ENCODE measurements at places on chromosomes 12 and 14. TPM values are rescaled to one million over a fixed set of nuclear protein-coding genes. Genes with fewer than 3 reads are reported as not detected.
A peak's percentile ranks its signal among the peaks of the same experiment; 100 is the strongest.

DNA sequence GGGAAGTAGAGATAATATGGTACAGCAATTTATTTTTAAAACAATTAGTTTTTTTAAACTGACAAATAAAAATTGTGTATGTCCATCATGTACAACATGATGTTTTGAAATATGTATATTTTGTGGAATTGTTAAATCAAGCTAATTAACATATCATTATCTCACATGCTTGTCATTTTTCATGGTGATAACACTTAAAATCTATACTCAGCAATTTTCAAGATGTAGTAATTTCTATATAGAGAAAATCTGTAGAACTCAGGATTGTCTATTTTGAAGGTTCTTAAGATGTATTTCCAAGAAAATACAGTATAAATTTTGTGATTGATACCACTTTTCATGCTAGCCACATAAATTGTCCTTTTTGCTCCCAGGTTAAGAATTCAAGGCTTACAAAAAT is 247.1 kb downstream of the FBXL14 start:
- no peaks in the 10 kb centered on the region for H3K36me3 ChIP-seq
- H3K4me1 ChIP-seq = peaks cover 3% of the 10 kb centered on the region
- no peak overlapping the region for H3K4me3 ChIP-seq
- no peaks in the 10 kb centered on the region for H3K27me3 ChIP-seq
- DNase-seq = no peak

GRCh38 chr14:52987042-52987441 is 36.2 kb upstream of the FERMT2 start:
- H3K4me1 ChIP-seq = no peaks in the 10 kb centered on the region
- H3K4me3 ChIP-seq = no peak overlapping the region
- H3K27me3 ChIP-seq = peaks cover 10% of the 10 kb centered on the region
- no peaks in the 10 kb centered on the region for H3K36me3 ChIP-seq

- no peaks in the 10 kb centered on the region for H3K27me3 ChIP-seq
- no peaks in the 10 kb centered on the region for H3K4me1 ChIP-seq
- no peak overlapping the region for H3K27ac ChIP-seq
- no peak overlapping the region for H3K4me3 ChIP-seq
Observed at GRCh38 chr12:30268041-30268440, 427.6 kb downstream of the IPO8 start.

The RASSF9 gene
- total RNA-seq = not detected

The RAN gene
- 798 TPM for total RNA-seq

The TPH2 gene
- not detected for total RNA-seq

The KRT75 gene
- not detected for total RNA-seq

DNA sequence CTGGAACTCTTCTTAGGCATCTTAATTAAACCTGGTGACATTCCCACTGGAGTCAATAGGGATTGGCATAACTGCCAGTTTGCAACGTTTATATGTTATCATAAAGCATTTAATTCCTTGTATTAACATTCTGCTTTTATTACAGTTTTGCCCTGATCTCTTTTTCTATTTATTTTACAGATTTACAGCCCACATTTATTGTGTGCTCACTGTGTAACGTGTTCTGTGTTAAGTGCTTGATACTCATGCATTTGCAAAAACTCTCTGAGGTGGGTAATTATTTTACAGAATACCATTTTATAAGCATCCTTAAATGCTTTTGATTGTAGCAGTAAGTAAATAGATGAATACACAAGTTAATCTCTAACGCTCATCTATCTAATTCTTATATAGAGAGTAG is 341.5 kb upstream of the FAR2 start:
- H3K36me3 ChIP-seq = no peaks in the 10 kb centered on the region
- no peak for DNase-seq
- H3K27ac ChIP-seq = no peak overlapping the region
- H3K27me3 ChIP-seq = peaks cover 3% of the 10 kb centered on the region

DNA sequence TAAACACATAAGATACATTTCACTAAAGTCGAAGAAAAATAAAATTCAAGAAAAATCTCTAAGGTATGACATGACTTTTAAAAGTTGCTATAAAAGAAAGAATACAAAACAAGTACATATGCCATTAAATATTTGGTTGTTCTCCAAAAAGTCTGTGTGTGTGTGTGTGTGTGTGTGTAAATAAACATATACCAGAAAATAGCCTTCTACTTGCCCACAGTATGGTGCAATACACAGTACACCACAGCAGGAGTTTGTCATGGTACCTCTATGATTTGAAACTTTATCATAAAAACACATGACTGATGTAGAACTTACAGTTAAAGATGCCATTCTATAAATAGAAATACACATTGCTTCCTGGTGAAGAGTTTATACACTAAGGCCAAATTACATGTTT is 692.7 kb upstream of the MGAT4C start:
- H3K4me1 ChIP-seq = no peaks in the 10 kb centered on the region
- H3K4me3 ChIP-seq = no peak overlapping the region
- no peak overlapping the region for H3K27ac ChIP-seq

DNA sequence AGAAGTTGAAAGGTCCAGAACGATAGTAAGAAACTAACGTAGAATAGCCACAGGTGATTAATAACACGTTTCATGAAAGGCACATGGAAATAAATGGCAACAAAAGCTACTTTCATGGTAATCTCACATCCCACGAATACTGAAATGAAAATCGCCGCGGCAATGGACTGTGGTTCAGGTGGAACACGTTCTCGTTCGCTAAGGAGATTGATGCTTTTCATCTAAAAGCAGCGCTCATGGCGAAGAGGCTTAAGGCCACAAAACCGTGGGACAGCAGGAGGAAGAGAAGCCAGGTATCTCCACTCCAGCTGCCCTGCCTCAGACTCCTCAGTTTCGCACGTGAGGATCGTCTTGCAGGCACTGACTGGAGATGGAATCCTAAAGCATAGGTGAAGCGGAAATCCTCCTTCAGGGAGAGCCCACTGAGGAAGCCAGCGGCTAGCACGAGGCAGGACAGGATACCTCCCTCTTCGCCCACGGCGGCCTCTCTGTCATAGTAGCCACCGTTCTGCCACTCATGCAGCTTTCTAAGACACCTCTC is 696 bp upstream of the GPHN start:
- H3K4me3 ChIP-seq = peak overlapping the region; percentile 98
- H3K36me3 ChIP-seq = peaks cover 2% of the 10 kb centered on the region

- DNase-seq = no peak
- H3K4me3 ChIP-seq = no peak overlapping the region
- H3K36me3 ChIP-seq = no peaks in the 10 kb centered on the region
- H3K27me3 ChIP-seq = peaks cover 7% of the 10 kb centered on the region
- H3K4me1 ChIP-seq = no peaks in the 10 kb centered on the region
Observed at GRCh38 chr14:93901813-93902212, 25.3 kb upstream of the FAM181A start.

DNA sequence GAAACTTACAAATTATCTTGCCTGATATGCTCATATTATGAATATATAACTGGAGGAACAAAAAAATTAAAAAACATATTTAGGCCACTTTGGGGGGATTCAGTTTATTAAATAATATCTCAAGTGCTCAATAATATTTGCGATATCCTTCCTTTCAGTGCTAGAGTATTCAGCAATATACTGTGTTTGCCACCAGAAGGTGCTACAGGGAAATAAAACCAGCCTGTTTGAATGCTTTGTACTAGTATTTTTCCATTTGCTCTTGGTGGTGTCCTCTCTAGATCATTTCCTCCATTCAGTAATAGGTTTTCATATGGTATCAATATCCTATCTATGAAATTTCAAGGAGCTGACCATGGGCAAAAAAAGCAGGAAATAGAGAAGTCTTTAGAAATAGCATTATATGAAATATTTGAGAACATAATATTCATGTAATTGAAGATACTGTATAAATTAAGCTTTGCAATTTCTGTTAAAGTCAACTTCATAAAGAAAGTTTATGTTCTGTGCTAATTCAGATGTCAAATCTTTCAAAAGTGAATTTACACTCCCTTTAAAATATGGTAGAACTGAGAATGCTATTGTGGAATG is 106.2 kb upstream of the NAV3 start:
- H3K36me3 ChIP-seq = no peaks in the 10 kb centered on the region
- H3K4me3 ChIP-seq = no peak overlapping the region
- H3K27me3 ChIP-seq = no peaks in the 10 kb centered on the region
- DNase-seq = no peak
- no peaks in the 10 kb centered on the region for H3K4me1 ChIP-seq

GRCh38 chr14:50082784-50083466 is 33.4 kb downstream of the VCPKMT start:
- H3K4me3 ChIP-seq = peak overlapping the region; percentile 95
- H3K27ac ChIP-seq = peak overlapping the region; percentile 94
- peak; percentile 75 for DNase-seq
- peaks cover 60% of the 10 kb centered on the region for H3K4me1 ChIP-seq

The FGD4 gene
- 0.91 TPM for total RNA-seq

The GNB3 gene
- total RNA-seq = 3.1 TPM

- no peak overlapping the region for H3K4me3 ChIP-seq
- H3K27me3 ChIP-seq = no peaks in the 10 kb centered on the region
- no peak for DNase-seq
- no peak overlapping the region for H3K27ac ChIP-seq
- no peaks in the 10 kb centered on the region for H3K4me1 ChIP-seq
Observed at GRCh38 chr14:98593361-98593761, 678.6 kb downstream of the BCL11B start.

The EID3 gene
- 6.9 TPM for total RNA-seq

The RNF34 gene
- 81.9 TPM for total RNA-seq

DNA sequence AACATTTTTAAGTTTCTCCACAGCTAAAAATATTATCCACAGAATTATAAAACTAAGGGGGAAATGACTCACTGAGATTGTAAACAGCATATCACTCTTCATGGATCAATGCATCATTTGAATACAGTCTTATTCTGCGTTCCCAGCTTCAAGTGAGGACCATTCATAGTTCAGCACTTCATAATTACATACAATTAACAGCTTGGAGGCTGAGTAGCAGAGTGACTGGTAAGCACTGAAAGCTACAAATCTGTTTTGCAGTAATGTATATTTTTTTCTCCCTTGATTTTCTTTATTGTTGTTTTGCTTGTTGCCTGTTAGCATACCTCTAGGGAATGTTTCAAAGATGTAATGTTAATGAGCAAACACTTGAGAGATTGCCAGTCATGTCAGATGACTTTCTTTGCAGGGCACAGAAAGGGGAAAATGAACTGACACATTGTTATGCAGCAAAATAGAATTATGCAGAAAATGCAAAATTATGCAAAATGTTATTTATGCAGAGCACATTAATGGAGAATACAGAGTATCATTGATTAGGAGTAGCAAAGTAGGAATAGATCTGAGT is 138.6 kb downstream of the RPS29 start:
- H3K4me3 ChIP-seq = no peak overlapping the region
- no peaks in the 10 kb centered on the region for H3K36me3 ChIP-seq
- no peak for DNase-seq
- no peaks in the 10 kb centered on the region for H3K4me1 ChIP-seq
- H3K27me3 ChIP-seq = peaks cover 10% of the 10 kb centered on the region

The MNAT1 gene
- total RNA-seq = 33.9 TPM

The FOXG1 gene
- not detected for total RNA-seq

DNA sequence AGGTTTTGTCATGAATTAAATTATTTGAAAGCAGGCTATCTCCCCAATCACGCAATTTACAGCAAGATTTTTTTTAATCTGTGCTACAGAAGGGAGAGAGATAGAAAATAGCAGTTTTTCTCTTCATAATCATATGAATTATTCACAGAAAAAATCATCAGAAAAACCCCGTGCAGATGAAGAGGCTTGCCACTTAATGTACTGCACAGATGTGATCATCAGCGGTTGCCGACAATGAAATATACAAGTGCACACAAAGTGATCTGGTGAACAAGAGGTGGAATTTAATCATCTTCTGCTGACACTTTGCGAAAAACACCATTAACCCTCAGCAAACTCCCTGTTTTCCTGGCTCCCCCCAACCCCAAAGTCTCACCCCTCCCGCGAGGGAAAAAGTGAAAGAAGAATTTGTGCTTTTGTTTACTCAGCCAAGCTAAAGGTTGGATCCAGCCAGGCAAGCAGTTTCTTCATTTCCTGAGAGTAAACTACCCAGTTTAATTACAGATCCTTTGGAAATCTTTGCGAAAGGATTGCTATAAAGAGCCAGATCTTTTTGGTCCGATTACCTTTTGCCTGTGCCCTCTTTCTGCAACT is 3.1 kb upstream of the LMO3 start:
- H3K4me3 ChIP-seq = no peak overlapping the region
- peaks cover 4% of the 10 kb centered on the region for H3K4me1 ChIP-seq
- no peak for DNase-seq
- peaks cover 56% of the 10 kb centered on the region for H3K27me3 ChIP-seq

The MYH6 gene
- total RNA-seq = not detected

DNA sequence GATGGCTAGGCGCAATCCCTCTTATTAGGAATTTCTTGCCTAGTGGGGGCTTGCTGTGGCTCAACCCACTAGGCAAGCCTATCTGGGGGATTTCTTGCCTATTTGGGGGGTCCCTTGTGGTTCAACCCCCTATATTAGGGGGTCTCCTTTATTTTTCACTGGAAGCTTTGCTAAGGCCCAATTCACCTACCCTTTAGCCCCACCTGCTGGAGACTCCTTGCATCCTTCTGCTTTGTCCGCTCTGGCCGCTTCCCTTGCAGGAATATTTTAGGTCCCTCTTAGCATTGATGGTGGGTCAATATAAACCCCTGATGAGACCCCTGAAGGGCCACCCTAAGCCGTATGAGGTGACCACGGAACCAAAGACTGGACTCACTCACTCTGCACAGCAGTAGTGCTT is 1552.1 kb downstream of the AACS start:
- H3K27ac ChIP-seq = no peak overlapping the region
- H3K4me1 ChIP-seq = no peaks in the 10 kb centered on the region
- no peaks in the 10 kb centered on the region for H3K36me3 ChIP-seq
- no peaks in the 10 kb centered on the region for H3K27me3 ChIP-seq
- no peak for DNase-seq
- H3K4me3 ChIP-seq = no peak overlapping the region

GRCh38 chr12:109446869-109447268 is 30.2 kb downstream of the KCTD10 start:
- H3K4me3 ChIP-seq = no peak overlapping the region
- H3K27me3 ChIP-seq = no peaks in the 10 kb centered on the region
- H3K36me3 ChIP-seq = peaks cover 11% of the 10 kb centered on the region

The TSHR gene
- 0.39 TPM for total RNA-seq

DNA sequence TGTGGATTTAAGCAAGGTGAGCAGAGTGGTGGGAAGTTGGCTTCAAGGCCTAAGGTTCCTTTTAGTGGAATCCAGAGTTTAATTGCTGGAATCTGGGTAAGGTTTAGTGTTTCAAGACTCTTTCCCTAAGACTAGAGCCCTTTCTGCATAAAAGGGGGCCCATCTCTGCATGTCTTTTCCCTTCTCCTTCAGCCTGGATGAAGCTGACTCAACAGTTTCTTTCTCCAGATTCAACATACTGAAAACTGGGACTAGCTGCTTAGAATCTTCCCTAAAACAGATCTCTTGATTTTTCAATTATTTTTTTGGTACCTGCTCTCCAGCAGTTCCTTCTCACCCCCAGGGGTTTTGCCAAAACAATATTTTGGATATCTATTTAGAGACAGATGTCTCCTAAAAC is 34.0 kb downstream of the SLC4A8 start:
- H3K36me3 ChIP-seq = peaks cover 19% of the 10 kb centered on the region
- no peak for DNase-seq
- H3K4me1 ChIP-seq = no peaks in the 10 kb centered on the region
- H3K27ac ChIP-seq = no peak overlapping the region
- H3K4me3 ChIP-seq = no peak overlapping the region

All from activated naive CD8-positive, alpha-beta T cell treated with anti-CD3 and anti-CD28 coated beads, Interleukin-2, amount 10 ng/mL, durations not matched to agents 7 days and 5 days (primary cell).